Sigmoid colon (tissue), 7 donors: ENCODE measurements at places on chromosomes 1 and 21. TPM values are rescaled to one million over a fixed set of nuclear protein-coding genes. Genes with fewer than 3 reads are reported as not detected.

The PRR9 gene
- not detected for total RNA-seq

GRCh38 chr1:48055876-48056764, 58.9 kb upstream of the TRABD2B start:
- H3K4me1 ChIP-seq, result peaks cover 9% of the 10 kb centered on the region
- no peaks in the 10 kb centered on the region for H3K27me3 ChIP-seq
- H3K4me3 ChIP-seq, result no peak overlapping the region
- no peaks in the 10 kb centered on the region for H3K36me3 ChIP-seq

GRCh38 chr1:245458234-245458633, 303.4 kb downstream of the KIF26B start:
- no peaks in the 10 kb centered on the region for H3K4me1 ChIP-seq
- no peaks in the 10 kb centered on the region for H3K36me3 ChIP-seq
- H3K27ac ChIP-seq, result no peak overlapping the region
- H3K27me3 ChIP-seq, result no peaks in the 10 kb centered on the region
- DNase-seq, result no peak

GRCh38 chr1:200432586-200432985, 22.8 kb upstream of the ZNF281 start:
- no peak for DNase-seq
- peaks cover 9% of the 10 kb centered on the region for H3K4me1 ChIP-seq
- H3K27me3 ChIP-seq, result no peaks in the 10 kb centered on the region
- H3K36me3 ChIP-seq, result no peaks in the 10 kb centered on the region
- H3K27ac ChIP-seq, result no peak overlapping the region

- H3K27me3 ChIP-seq, result no peaks in the 10 kb centered on the region
- no peak overlapping the region for H3K27ac ChIP-seq
- DNase-seq, result no peak
- H3K36me3 ChIP-seq, result no peaks in the 10 kb centered on the region
Observed at GRCh38 chr1:147316968-147317367, 74.5 kb downstream of the CHD1L start.

- peaks cover 15% of the 10 kb centered on the region for H3K4me1 ChIP-seq
- H3K27me3 ChIP-seq, result no peaks in the 10 kb centered on the region
- H3K4me3 ChIP-seq, result no peak overlapping the region
- H3K27ac ChIP-seq, result peak overlapping the region; percentile 31
Observed at GRCh38 chr1:36008546-36009197, 75.2 kb upstream of the TEKT2 start.

The TNFRSF9 gene
- not detected for total RNA-seq

DNA sequence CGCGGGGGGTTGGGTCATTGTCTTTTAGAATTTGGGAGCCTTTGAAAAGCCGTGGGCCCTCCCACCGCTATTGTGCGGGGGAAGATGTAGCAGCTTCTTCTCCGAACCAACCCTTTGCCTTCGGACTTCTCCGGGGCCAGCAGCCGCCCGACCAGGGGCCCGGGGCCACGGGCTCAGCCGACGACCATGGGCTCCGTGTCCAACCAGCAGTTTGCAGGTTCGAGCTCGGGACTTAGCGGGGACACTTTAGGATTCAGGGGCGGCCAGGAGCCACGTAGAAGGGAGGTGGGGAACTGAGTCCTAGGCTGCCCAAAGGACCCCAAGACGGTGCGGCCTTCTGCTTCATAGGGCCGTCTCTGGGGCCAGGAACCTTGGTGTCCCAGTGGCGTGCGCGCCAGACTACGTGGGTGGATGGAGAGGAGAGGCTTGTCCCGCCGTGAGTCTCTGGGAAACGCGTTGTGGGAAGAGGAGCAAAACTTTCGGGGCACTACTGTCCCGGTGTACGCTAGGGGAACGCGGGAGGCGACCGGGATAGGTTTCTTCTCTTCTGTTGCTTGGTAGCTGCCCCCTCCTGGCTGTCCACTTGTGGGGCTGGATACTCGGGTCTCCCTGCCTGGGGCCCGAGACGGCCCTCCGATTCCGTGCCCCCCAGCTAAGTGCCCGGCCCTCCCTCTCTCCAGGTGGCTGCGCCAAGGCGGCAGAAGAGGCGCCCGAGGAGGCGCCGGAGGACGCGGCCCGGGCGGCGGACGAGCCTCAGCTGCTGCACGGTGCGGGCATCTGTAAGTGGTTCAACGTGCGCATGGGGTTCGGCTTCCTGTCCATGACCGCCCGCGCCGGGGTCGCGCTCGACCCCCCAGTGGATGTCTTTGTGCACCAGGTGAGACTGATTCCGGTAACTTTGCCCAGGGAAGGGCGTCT, at the start of gene LIN28A:
Gene LIN28A (plus strand): TSS at position 112 of the 918 bp plus-strand sequence. CDS start 75 bp downstream, at position 187.
- no peaks in the 10 kb centered on the region for H3K36me3 ChIP-seq
- H3K27ac ChIP-seq, result no peak within 1 kb of the TSS
- DNase-seq, result no peak
- no peak within 1 kb of the TSS for H3K4me3 ChIP-seq
- H3K27me3 ChIP-seq, result peaks cover 60% of the 10 kb centered on the region

The AIRE gene
- total RNA-seq, result not detected

GRCh38 chr21:35827004-35827403, 233.3 kb downstream of the SETD4 start:
- no peaks in the 10 kb centered on the region for H3K36me3 ChIP-seq
- peaks cover 9% of the 10 kb centered on the region for H3K27me3 ChIP-seq
- no peaks in the 10 kb centered on the region for H3K4me1 ChIP-seq
- H3K27ac ChIP-seq, result no peak overlapping the region

- H3K4me1 ChIP-seq, result no peaks in the 10 kb centered on the region
- H3K4me3 ChIP-seq, result peak overlapping the region; percentile 51
- no peak overlapping the region for H3K27ac ChIP-seq
- H3K36me3 ChIP-seq, result no peaks in the 10 kb centered on the region
- DNase-seq, result no peak
Observed at GRCh38 chr1:68495968-68496679, 758 bp downstream of the DEPDC1 start.

DNA sequence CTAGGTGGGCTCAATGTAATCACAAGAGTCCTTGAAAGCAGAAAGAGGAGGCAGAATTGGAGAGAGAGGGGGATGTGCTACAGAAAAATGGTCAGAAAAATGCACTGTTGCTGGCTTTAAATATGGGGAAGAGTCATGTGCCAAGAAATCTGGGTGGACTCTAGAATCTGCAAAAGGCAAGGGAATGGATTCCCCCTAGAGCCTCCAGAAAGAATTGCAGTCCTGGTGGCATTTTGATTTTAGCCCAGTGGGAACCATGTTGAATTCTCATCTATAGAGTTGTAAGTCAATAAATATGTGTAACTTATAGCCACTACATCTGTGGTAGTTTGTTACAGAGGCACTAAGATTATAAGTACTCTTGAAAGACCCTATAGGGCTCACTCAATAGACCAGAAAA, 210.3 kb downstream of the ASTN1 start:
- H3K4me1 ChIP-seq, result no peaks in the 10 kb centered on the region
- H3K36me3 ChIP-seq, result no peaks in the 10 kb centered on the region
- DNase-seq, result no peak

The VWA5B1 gene
- total RNA-seq, result not detected
